ENCODE measurements at places on chromosomes 5 and 9. TPM values are rescaled to one million over a fixed set of nuclear protein-coding genes. Genes with fewer than 3 reads are reported as not detected.

Gene GAPVD1
- 20.6 TPM for total RNA-seq

Gene MOB3B
- total RNA-seq, result 6.9 TPM

Gene NADK2
- 12.9 TPM for total RNA-seq

Gene CDX1
- not detected for total RNA-seq

Gene LEAP2
- total RNA-seq, result 0.55 TPM

Gene ZBED3
- 4.5 TPM for total RNA-seq

Gene TLE1
- total RNA-seq, result 87.1 TPM

Gene C9orf50
- not detected for total RNA-seq
